Stimulated activated CD4-positive, alpha-beta T cell treated with anti-CD3 and anti-CD28 coated beads, Interleukin-12 subunit alpha, Interleukin-12 subunit beta, amount 100 ng/mL, for 48 hours (primary cell): ENCODE measurements at places on chromosomes 16 and 17.

DNA sequence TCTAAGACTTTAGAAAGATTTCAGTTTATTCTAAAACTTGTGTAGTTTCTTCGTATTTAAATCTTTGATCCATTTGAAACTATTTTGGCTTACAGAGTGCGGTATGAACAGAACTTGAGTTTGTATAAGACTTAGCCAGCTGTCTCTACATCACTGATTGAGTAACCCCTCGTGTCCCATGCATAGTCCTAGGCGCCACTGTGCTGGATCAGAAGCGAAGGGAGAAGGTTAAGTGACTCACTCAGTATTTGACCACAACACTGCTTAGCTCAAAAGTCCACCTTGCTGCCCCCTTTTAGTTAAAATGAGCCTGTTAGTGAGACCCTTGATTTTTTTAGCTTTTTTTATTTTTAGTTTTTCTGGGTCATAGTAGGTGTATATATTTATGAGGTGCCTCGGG, 28.4 kb downstream of the CD300LB start:
- DNase-seq: no peak

DNA sequence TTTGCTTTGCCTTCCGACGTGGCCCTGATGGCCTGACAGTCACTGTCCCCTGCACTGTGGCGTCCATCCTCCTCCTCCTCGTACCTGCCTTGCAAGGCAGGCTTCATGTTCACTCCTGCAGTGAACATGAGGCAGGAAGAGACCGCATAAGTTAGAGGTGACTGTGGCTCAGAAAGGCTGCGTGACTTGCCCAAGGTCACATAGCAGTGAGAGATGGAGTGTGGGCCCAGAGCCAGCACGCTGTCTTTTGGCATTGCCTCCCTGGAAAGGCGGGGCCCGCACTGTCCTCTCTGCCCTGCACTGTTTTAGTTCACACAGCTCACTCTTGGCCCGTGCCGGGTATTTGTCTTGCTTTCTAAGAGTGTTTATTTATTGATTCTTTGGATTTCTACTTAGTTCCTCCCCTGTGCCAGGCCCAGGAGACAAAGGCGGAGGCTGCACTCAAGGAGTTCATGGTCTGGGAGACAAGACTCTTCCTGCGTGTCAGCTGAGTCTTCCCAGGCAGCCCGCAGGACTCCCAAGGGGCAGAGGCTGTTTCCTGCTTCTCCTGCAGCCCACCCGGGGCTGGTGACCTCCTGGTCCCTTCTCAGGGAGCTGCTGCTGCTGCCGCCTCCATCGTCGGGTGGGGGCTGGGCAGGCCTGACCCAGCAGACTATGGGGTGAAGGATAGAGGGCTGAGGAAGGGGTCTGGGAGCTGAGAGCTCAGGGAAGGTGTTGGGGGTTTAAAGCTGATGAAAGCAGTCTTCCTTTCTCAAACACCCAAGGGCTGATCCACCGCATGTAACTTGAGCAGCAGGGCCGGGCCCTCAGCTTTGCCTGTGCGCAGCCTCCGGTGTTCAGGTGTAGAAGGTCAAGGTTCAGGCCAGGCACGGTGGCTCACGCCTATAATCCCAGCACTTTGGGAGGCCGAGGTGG, 12.7 kb downstream of the CYGB start:
- no peak for DNase-seq

- no peak for DNase-seq
Measured at GRCh38 chr17:58565389-58566311, 51.2 kb upstream of the MTMR4 start.

DNA sequence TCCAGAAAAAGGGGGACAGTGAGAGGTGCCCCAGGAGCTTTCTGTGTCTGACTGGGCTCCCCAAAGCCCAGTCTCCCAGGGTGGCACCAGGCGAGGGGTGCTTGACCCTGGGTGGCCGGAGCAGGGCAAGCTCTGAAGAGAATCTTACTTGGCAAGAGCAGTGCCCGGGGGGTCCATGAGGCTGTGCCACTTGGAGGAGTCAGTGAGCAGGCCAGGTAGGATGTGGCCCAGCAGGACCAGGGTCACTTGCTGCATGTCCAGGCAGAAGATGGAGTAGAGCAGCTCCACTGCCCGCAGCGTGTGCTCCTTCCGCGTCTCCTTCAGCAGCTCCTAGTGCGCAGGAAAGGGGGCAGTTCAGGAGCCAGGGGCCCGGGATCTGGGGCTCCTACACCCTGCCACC, 7.3 kb downstream of the CSF3 start:
- DNase-seq: no peak

GRCh38 chr17:73593249-73593965, 50.8 kb downstream of the SDK2 start:
- DNase-seq: no peak

DNA sequence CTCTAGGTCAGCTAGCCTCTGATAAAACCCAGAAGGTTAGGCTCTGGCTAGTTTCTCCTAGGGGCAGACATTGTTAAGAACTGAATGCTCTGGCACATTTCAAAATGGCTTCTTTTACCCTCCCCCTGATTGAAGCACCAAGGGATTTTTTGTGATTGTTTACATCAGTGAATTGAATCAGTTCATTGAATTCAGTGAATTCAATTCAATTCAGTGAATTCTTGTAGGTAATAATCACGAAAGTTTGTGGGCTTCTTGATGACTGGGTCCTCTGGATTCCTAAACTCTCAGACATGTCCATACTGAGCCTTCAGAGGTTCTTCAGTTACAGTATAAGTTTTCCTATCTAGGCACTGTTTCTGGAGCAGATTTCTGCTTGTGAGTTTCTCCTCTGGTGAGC, 135.2 kb upstream of the ELAC2 start:
- no peak for DNase-seq

- no peak for DNase-seq
Measured at GRCh38 chr16:83682868-83683235, 124.9 kb upstream of the HSBP1 start.

DNA sequence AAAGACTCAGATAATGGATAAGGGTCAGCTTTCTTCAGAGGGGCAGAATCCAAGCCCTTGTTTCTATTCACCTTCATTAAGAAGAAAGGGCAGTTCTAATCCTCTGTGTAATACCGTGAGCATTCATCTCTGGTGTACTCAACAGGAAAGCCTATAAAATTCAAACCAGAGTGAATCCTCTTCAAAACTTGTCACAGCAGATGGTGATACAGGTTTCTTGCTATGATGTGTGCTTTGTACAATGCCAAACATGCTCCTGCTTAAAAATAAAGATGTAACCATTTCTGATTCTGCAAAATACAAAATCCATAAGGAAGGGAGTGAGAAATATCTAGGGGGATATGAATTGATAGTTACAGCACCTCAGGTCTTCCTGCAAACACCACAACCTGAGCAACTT, 49.7 kb downstream of the CYTH1 start:
- no peak for DNase-seq

DNA sequence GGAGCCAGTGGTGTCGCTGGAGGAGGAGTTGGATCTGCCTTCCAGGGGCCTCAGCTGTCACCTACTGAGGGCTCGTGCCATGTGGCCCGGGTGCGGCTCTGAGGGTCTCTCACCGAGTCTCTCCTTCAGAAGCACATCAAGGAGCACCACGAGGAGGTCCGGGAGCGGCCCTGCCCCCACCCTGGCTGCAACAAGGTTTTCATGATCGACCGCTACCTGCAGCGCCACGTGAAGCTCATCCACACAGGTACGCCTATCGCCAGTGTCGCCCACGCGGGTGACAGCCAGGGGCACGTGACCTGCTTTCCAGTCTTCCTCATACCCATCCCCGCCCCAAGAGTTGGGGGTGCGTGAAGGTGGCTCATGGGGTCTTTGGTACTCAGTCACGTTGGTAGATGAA, 12.5 kb downstream of the ZNF276 start:
- DNase-seq: no peak

DNA sequence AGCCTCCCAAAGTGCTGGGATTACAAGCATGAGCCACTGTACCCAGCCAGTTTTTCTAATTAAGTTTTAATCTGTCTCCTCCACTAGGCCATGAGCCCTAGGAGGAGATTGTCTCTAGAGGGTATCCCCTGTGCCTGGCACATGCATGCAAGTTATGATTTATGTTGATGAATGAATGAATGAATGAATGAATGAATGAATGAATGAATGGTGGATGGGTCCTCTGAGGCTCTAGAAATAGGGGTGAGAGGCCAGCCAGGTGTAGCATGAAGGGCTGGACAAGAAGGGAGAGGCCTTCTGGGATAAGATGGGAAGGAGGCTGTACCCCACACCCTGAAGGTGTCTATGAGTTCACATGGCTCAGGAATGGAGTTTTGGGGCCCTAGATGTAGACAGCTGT, 48.8 kb downstream of the EMP2 start:
- no peak for DNase-seq

DNA sequence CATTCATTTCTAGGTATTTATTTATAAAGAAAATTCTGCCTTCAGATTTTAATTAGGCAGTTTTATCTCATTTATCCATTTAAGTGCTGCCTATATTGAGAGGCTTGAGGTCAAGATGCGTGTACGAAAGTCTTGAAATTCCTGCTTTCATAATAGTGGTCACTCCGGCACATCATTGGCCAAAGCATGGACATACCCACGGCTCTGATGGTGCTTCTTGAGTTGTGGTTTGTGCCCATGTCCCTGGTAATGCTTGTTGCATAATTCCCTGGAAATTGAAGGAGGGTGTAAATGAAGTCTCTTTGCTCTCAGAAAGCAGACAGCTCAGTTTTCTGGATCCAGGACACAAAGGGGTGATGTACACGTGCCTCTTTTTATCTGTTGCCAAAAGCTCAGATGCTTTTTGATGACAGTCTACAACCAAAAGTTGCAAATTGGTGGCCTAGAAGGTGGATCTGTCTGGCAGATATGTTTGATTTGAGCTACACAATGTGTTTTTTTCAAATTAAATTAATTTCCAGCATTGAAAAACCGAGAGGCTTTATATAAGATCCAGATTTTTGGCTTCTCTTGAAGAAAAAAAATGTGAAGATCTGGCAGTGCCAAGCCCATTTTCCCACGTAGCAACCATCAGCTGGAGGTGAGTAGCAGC, 94.4 kb downstream of the SHISA9 start:
- no peak for DNase-seq

GRCh38 chr17:12034538-12034937, 13.9 kb downstream of the MAP2K4 start:
- DNase-seq: no peak

DNA sequence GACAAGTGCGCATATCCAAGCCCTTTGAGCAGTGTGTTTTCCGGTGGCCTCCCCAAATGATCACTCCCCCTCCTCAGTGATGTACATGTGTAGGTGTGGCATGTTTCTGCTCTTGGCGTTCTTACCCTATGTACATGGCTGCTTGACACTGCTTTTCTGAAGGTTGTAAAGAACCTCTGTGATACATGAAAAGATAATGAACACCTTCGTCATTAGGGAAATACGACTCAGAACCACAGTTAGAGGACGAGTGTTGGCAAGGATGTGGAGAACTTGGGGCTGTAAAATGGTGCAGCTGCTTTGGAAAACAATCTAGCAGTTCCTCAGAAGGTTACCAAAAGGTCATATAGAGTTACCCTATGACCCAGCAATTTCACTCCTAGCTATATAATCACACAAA, 28.6 kb downstream of the CEP95 start:
- no peak for DNase-seq

DNA sequence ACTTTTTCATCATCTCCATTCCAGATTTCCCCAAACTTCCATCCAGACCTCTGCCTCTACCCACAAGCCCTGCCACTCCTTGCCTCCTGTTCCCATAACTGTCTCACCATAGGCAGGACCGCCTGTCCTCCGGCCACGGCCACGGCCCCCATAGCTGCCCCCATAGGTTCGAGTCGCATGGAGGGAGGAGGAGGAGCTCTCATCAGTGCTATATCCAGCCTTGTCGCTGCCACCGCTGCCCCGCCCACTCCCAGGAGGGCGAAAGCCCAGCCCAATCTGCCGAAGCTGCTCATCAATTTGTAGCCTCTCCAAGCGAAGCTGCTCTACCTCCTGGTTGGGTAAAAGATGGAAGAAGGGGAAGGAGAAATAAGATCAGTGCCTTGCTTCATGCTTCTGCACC, 3.4 kb upstream of the SOX15 start:
- DNase-seq: no peak

DNA sequence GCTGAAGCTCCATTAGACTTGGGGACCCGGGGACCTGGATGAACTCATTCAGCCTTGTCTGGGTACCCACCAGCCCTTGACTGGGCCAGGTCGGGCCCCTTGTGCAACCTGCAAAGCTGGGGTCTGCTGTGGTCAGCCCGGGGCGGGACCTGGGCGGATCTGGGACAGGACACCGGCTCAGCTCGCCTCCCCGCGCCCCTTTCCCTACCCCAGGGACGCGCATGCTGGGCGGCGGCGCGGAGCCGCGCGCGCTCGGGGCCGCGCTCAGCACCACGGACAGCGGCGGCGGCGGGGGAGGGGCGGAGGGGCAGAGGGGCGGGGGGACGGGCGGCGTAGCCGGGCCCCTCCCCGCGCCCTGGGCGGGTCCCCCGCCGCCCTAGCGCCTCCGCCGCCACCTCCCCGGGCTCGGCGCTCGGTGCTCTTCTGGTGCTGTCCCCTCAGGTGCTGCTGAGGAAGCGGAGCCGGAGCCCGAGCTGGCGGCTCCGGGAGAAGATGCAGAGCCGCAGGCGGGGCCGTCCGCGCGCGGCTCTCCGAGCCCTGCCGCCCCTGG, 7.4 kb downstream of the ACD start:
- DNase-seq: no peak
